ENCODE measurements at places on chromosomes 2 and 18.

GRCh38 chr2:152647552-152647951 is 69.7 kb downstream of the PRPF40A start:
- DNase-seq: no peak

- DNase-seq: no peak
These were observed 15.5 kb downstream of the KCNIP3 start for GRCh38 chr2:95312543-95313201.

DNA sequence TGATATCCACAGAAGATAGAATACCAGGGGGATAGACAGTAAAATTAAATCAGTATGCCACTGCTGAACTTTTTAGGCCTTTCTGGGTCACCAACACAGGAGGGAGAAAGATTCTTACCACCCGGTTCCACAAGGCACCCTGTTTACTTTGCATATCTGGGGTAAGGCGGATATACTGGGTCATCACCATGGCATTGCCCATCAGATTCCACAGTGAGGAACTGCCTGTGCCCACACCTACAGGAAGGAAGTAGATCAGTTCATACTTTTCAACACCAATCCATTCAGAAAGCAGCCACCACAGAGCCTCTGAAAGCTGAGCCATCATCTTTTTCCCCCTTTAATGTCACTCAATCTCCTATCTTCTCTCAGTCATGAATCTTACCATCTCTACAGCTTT is 2.0 kb downstream of the LMAN2L start:
- DNase-seq: no peak

- DNase-seq: no peak
These were observed 203.2 kb downstream of the ETAA1 start for GRCh38 chr2:67600222-67600871.

DNA sequence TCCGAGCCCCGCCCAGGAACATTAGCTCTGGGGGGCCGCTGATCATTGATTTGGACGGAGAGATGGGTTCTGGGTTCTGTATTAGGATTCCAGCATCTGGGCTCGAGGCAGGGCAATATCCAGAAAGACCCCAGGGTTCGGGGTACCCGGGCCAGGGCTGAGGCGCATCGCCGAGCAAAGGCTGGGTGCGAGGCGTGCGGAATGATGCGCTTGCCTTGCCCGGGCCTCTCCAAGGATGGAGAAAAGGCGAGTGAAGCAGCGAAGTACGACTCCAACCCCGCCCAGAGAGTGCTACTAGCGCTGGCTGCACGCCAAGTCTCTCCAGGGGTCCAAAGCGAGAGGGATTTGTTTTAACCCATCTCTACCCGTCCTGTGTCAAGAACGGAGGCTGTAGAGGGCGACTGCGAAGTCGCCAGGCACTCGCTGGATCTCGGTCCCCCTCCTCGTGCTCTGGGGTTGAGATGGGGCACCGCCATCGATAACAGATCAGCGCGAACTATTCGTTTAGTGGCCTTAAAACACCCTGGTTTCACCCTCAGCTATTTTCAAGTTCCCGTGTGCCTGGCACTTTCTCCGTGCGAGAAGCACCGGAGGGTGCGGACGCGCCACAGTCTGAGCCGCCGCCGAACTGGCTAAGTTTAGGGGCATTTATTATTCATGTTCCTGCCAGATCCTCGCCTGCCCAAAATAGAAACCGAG is 1.9 kb downstream of the ADCYAP1 start:
- no peak for DNase-seq

DNA sequence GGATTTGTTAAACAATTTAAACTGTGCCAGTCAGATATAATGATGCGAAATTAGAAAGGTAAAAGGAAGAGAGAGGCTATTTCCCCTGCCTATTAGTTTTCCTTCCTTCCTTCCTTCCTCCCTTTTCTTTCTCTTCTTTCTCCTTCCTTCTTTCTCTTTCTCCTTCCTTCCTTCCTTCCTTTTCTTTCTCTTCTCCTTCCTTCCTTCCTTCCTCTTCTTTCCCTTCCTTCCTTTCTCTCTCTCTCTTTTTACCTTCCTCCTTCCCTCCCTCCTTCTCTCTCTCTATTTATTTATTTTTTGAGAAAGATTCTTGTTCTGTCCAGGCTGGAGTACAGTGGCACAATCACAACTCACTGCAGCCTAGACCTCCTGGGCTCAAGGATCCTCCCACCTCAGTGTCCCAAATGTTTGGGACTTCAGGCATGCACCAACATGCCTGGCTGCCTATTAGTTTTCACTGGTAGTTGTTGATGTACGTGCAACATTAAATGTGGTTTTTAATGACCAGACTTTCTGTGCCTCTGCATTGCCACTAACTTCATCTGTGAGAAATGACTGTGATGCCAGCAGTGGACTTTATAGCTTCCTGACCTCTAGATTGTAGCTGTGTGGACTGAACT is 48.7 kb upstream of the NFE2L2 start:
- DNase-seq: no peak

- no peak for DNase-seq
These were observed 207.6 kb downstream of the L3MBTL4 start for GRCh38 chr18:6207116-6207515.

GRCh38 chr2:1582891-1583341 is 161.4 kb downstream of the PXDN start:
- DNase-seq: no peak

- DNase-seq: no peak
These were observed 423.7 kb downstream of the METTL4 start for GRCh38 chr18:2147476-2148230.

GRCh38 chr2:221388891-221389290 is 183.2 kb downstream of the EPHA4 start:
- no peak for DNase-seq

DNA sequence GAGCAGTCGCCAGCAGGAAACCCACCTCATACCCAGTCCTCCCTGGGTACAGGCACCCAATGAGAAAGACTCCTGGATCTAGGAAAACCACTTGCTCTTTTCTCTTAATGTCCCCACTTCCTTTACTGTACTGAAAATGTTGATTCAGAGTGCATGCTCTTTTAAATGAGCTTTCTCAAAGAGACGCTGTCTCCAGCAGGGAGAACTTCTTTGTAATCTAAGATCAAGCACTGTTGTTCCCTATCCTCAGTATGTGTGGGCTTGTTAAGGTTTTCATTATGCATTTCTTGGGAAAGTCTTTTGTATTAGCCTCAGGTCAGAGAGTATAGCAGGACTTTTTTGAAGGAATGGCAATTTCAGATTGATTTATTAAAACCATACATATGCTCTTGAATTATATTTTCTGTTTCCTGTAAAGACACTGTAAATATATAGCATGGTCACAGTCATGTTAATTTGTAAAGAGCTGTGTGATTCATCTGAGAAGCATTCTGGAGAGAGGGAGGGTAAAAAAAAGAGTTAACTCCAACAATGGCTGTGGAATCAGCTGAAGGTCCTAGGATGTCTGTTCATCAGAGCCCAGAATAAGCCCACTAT is 178.1 kb downstream of the MGAT5 start:
- DNase-seq: no peak

DNA sequence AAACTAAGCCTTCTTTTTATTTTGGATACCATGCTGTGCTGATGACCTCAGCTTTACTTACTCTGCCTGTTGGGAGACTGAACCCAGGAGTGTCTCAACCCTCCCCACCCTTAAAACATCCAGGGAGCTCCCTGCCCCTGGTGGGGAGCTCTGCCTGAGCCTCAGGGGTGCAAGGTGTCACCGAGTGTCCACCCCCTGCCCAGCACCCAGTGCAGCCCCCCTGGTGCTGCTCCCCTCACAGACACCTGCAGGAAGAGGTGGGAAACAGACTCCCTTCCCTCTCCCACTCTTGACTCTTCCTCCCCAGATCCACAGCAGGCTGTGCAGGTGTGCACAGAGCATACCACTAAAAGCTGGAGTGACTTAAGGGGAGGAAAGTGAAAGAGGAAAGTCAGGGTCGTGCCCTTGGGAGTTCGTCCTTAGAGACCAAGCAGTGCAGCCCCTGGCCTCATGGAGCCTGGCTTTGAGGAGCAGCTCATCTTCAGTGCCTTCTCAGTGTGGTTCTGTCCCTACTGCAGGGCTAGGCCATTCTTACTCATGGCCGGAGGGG is 51.3 kb downstream of the MYO7B start:
- DNase-seq: no peak

DNA sequence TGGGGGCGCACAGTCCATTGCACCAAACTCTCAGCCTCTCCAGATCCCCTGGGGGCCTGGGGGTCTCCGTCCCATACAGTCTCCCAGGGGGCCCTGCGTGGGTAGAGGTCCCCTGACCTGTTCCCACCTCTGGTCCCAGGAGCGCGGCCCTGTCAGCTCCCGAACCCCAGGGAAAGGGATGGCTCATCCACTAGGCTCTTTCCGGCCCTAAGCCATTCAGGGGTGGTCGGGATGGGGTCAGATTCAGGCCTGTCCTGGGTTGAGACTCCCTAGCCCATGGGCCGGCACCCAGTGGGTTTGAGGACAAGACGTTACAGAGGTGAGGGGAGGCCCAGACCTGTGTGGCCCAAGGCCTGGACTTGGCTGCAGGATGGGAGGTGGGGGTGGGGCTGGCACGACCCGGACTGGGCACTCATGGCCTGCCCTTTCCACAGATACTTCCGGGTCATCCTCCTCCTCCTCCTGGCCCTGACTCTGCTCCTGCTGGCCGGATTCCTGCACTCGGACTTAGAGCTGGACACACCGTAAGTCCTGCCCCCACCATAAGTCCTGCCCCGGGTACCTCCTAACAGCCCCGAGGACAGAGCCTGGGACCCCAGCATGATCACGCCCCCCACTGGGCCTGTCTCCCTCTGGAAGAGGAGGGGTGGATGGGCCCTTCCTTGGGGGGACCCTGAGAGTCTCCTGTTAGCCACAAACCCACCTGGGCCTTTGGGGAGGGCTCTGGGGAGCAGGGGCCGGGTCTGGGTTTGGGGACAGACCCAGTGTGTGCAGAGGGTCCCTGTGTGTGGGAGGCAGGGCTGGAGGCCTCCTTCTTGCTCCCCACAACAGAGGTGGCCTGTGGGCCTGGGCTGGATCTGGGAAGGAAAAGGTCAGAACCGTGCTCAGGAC is 10.1 kb upstream of the NEU4 start:
- peak; percentile 8 for DNase-seq

DNA sequence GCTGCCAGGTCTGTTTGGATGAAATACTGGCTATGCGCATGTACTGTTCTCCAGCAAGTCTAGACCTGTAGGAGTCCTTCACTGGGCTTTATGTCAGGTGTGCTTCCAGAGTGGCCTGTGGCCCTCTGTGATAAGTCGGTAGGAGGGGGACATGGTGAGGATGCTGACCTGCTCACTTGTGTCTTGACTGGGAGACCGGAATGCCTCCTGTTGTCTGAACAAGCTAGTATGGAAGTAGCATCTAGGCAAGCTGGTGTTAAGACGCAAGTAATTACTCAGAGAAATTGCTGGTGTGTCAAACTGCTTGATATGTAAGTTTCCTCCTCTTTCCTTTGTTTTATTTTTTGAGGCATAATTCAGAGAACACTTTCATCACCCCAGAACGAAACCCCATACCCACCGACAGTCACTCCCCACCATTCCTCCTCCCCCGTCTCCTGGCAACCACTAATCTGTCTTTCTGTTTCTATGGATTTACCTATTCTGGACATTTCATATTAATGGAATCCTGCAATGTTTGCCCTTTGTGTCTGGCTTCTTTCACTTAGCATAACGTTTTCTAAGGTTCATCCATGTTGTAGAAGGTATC is 76.4 kb downstream of the TMEM247 start:
- DNase-seq: no peak

GRCh38 chr2:147033044-147033443 is 811.8 kb upstream of the ACVR2A start:
- DNase-seq: no peak

- no peak for DNase-seq
These were observed 196.8 kb downstream of the NDUFA10 start for GRCh38 chr2:239828192-239828972.

- no peak for DNase-seq
These were observed 77.2 kb upstream of the ST6GAL2 start for GRCh38 chr2:106963156-106963555.

GRCh38 chr2:48787580-48787979 is 32.1 kb upstream of the LHCGR start:
- no peak for DNase-seq

DNA sequence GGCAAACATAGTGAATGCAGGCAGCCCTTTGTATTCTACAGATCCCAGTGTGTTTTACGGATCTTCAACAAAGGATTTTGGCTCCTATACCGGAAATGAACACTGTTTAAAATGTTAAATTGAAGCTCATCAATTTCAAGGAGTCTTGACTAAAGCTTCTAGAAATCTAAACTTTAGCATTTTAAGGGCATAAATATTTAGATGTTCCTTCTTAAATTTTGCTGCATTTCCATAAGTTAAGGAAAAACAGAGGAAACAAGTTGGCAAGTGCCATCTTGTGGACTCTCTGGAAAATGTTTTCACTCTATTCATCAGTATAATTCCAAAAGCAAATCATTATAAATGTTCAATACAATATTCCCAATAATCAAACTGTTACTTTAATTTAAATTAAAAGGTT is 19.6 kb downstream of the CHN1 start:
- no peak for DNase-seq

DNA sequence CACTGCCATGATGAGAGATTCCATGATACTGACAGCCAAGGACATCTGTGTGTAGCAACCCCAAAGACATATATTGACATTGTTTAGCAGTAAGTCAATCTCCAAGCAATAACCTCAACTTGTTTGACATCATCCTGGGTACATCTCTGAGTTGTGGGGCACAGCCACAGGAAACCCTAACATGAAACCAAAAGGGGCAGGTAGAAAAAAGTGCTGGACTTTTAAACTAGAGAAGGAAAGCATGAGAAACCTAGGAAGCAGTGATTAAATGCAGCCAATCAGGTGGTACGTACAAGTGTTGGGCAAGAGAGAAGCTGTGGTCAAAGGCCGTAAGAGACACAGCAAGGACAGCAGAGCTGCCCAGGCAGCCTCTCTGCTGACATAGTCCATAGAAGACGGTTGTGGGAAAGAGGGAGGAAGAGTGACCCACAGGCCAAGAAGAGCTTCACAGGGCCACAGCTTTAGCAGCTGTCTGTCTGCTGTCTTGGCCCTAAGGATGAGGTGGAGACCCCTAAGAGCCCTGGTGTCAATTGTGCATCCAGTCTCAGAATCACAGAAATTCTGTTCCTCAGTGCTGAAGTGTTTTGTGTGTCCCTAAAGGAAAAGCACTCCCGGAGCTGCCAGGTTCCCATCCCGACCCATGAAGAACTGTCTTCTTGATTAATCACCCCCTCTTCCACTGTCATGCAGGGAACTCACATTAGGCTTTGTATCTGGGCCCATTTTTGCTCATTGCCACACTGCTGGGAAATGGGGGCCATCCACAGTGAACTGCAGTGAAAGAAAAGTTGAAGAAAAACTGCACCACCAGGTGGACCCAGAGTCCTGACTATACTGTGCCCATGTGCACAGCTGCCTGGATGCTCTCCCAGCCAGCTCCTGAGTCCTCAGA is 25.4 kb upstream of the CHN1 start:
- DNase-seq: no peak
